CD4-positive, alpha-beta memory T cell (primary cell): ENCODE measurements at places on chromosomes 13 and 19. TPM values are rescaled to one million over a fixed set of nuclear protein-coding genes. Genes with fewer than 3 reads are reported as not detected.

TEX26 gene
- polyA plus RNA-seq = not detected

SMARCA4 gene
- 42.0 TPM for polyA plus RNA-seq

TEX29 gene
- polyA plus RNA-seq = 0.28 TPM

IGFL3 gene
- polyA plus RNA-seq = not detected

ZNF813 gene
- polyA plus RNA-seq = 0.86 TPM

TECR gene
- 269 TPM for polyA plus RNA-seq

SIGLEC12 gene
- not detected for polyA plus RNA-seq

STAP2 gene
- polyA plus RNA-seq = 2.1 TPM
